Sigmoid colon (tissue), 7 donors: ENCODE measurements at places on chromosomes 7 and 10.

DNA sequence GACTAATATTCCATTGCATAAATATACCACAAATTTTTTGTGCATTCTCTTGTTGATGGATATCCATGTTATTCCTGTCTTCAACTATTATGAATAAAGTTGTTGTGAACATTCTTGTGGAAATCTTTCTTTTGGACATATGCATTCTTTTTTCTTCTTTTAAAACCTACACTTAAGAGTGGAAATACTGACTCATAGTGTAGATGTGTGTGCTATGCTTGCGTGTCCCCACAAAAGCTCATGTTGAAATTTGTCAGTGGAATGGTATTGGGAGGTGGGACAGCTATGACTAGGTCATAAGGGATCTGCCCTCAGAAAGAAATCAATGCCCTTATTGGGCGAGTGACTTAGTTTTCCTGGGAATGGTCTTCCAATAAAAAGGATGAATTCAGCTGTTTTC lies 203.6 kb upstream of the PRSS58 start:
- no peak for DNase-seq

GRCh38 chr10:97321804-97322190 lies 2.7 kb downstream of the FRAT1 start:
- DNase-seq = no peak

- peak; percentile 98 for DNase-seq
These were observed 521 bp upstream of the PTPN12 start for GRCh38 chr7:77536413-77537135.

DNA sequence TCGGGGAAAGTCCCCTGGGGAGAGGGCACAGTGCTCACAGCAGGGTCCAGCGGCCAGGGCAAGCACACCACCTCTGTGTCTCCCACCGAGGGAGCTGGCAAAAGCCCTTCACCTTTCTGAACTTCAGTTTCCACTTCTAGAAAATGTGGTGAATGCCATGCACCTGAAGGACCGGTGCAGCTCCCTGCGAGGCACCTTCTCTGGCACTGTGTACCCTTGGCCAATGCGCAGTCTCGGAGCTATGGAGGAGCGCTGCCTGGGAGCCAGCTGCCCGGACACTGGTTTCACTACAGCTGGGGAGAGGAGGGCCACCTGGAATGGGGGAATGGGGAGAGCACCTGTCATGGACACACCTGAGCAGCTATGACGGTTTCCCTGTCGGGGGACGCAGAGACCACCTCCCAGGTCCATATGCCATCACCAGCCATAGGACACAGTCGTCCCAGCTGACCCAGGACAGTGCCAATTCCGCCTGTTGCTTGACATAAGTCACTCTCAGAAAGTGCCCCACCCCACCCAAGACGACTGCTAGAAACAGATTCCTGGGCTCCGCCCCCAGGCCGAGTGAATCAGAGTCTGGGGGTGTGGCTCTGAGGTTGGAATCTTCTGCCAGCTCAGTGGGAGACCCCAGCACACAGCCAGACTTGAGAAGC lies 16.8 kb downstream of the RASGEF1A start:
- peak; percentile 53 for DNase-seq

DNA sequence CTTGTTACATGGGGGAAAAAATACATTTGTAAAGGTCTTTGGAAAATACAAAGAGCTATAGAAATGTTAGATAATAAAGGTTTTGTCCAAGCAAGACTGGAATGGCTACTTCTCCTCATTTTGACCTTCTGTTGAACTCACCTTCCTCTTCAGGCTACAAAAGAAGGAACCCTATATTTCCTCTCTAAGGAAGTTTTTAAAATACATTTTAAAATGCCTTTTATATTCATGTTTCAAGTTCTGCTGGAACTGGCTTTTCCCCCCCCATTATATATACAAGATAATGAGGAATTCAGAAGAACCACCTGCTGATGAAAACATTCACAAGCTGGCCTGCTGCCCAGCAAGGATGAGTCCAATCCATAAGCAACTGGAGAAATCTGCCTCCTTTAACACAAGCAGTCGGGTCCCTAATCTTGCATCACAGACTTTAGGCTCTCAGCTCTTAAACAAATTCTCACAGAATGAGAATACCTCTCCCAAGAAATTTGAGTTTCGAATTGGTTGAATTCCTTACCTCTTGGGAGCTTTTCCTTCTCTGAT lies 44.6 kb downstream of the MTERF1 start:
- no peak for DNase-seq

DNA sequence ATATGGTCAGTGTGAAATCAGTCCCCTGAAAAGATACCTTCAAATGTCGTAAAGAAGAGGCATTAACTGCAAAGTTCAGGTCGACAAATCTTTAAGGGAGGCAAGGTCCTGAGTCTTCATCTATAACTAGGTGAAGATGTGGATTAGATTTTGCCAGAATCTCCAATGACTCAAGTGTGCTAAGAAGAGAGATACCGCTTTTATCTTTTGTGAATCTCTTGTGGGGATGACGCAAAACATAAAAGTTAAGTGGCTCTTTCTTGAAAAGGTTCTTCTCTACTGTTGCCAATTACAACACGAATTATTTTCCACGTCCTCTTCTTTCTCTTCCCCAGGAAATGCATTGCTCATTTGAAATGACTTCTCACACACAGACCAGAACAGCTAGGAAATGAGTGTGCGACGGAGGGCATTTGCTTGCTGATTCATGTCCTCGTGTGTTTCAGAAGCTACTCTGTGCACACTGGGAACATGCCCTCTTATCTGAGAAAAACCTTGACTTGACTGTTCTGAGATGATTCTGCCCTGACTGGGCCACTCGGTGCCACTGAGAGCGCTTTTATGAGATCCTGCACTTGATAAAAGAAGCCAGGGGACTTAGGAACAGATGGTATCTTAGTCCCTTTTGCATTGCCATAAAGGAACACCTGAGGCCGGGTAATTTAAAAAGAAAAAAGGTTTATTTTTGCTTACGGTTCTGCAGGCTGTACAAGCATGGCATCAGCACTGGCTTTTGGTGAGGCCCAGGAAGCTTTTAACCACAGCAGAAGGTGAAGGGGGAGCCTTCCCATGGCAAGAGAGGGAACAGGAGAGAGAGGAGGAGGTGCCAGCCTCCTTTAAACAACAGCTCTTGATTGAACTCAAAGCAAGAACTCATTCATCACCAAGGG lies 169.5 kb upstream of the PFKP start:
- no peak for DNase-seq

- DNase-seq = no peak
These were observed 44.3 kb downstream of the CACUL1 start for GRCh38 chr10:118710487-118710886.

DNA sequence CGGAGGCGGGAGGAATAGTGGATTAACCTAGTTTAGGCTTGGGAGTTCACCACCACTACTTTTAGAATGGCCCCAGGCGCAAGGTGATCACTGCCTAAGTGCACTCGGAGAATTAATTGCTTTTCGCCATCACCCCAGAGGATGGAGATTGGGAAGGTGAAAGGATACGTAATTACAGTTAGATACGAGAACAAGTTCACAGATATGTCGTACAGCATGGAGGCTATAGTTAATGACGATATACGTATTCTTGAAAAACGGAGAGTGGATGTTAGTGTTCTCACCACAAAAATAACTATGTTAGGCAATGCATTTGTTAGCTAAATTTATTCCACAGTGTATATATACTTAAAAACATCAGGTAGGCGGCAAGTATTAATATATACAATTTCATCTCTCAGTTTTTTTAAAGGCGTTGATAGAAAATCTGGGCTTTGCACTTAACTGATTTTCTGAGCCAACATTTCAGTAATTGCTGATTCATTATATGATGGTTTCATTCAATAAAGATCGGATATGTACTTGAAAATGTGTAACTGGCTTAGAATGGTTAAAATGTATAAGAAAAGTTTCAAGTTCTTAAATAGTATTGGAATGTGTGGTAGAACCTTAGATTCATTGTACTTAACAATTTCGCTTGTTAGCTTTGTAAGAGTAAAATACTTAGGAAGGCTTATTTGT lies 683 bp downstream of the CDC123 start:
- no peak for DNase-seq

- DNase-seq = no peak
These were observed 3.0 kb downstream of the NOD1 start for GRCh38 chr7:30475580-30475979.

DNA sequence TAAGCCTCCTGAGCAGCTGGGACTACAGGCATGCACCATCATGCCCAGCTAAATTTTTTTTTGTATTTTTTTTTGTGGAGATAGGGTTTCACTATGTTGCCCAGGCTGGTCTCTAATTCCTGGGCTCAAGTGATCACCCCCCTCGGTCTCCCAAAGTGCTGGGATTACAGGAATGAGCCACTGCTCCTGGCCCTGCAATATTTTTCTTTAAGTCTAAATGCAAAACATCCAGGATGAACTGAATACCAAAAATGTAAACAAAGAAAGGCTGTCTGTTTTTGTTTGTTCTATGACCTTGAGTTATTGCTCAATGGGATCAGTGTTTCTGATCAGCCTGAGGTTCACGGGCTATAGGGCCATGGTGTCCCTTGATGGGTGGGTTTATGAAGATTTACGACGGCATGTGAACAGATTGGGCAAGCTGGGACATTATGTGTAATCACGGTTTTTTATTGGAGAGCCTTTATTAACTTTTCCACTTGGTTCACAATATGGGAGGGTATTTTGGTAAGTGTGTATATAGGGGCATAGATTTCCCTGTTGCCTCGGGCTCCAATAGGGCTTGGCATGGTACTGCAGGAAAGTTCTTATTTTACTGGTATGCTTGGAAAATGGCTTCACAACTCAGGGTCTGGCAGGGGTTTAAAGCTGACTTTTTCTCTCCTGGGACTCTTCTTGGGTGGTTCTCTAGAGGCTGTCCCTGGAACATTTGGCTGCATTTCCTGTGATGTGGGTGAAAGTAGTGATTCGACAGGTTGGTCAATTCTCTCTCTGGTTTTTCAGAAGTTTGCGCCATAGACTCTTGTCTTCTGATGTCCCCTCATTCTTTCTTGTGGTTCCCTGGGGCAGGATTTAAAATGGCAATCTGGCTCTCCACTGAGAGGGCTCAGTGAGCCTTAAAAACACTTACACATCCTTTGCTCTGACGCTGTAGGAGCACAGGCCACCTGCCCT lies 41.6 kb downstream of the MRPS33 start:
- DNase-seq = no peak

DNA sequence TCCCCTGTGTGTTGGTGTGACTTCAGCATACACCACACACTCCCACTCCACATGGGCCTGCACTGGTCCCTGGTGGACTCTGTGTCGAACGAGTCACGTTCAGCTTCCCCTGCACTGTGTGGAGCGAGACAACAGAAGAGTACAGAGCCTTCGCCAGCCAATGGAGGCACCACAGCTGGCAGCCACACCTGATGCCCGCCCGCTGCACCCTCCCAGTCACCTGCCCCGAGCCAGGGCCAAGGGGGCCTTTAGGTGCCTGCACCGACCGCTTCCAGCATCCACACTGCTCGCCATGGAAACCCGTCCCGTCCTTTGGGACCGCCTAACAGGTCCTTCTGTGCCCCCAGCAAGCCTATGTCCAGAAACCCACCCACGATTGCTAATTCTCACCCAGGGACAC lies 9.2 kb downstream of the FOXL3 start:
- DNase-seq = no peak

GRCh38 chr7:50956522-50957155 lies 173.9 kb upstream of the GRB10 start:
- DNase-seq = no peak

GRCh38 chr7:112789453-112789816 lies 758 bp downstream of the TMEM168 start:
- DNase-seq = no peak
